ENCODE measurements at places on chromosomes 3 and 15.

- DNase-seq = no peak
Measured at GRCh38 chr3:189808246-189809007, 177.2 kb downstream of the TP63 start.

GRCh38 chr3:51968883-51969678 lies 1.8 kb upstream of the PCBP4 start:
- DNase-seq = no peak

DNA sequence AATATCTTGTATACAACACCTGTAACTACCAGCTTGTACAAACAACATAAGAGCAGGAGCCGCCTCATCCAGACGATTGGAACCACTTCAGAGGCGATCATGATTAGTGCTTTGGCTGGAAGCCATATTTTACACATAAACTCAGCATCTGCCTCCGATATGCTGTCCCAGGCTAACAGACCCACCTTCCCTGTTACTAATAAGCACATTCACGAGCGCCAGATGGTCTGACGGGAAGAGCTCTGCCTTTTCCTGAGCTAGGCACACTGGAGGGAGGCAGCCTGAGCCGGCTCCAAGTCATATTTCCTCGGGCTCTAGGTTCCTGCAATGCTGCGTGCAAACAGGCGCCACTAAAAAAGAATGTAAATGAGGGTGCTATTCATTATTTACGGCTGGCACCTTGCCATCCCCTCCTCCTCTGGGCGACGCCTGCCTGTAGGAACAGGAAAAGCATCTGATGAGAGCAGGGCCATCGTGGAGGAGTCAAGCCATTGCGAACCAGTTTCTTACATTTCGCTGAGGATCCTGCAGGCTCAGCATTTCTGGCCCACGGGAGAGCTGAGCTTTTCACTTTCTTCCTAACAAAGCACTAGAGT lies 98.2 kb downstream of the ANXA2 start:
- no peak for DNase-seq

DNA sequence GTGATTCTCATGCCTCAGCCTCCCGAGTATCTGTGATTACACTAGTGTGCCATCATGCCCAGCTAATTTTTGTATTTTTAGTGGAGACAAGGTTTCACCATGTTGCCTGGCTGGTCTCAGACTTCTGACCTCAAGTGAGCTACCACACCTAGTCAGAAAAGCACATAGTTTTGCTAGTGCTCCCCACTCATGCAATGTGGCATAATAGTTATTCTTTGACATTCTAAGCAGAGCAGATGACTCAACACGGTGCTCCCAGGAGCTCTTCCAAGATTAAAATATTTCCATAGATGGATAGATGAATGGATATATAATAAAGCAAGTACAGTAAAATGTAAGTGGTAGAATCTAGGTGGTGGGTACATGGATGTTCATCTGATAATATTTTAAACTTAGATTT lies 53.1 kb upstream of the GK5 start:
- DNase-seq = no peak

- DNase-seq = no peak
Measured at GRCh38 chr15:59296181-59296617, 76.5 kb downstream of the MYO1E start.

GRCh38 chr15:33168444-33168843 lies 26.1 kb downstream of the FMN1 start:
- no peak for DNase-seq

DNA sequence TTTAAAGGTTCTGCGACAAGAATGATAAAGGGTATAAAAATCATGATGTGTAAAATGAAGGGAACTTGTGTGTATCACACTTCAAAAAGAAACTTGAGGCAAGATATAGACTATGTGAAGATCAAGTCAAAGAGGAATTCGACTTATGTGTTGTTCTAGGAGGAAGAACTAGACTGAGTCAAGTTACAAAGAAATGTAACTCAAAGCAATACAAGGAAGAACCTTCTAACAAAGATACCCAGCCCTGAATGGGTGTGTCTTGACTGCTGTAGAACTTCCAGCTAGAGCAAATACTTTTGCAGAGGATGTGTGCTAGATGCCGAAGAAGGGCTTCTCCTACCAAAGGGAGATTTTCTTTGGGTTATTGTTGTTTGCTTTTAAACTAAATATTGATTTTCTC lies 2.4 kb downstream of the SLC49A4 start:
- no peak for DNase-seq

- no peak for DNase-seq
Measured at GRCh38 chr3:109136523-109136922, at the start of gene C3orf85. Gene C3orf85 (plus strand): TSS chr3:109136719. CDS start chr3:109136848, 129 bp downstream.

- DNase-seq = no peak
Measured at GRCh38 chr3:188417766-188418165, 263.8 kb downstream of the LPP start.

Measured in stimulated activated CD4-positive, alpha-beta T cell treated with anti-CD3 and anti-CD28 coated beads, TNF-alpha, amount 100 ng/mL, for 1 hour (primary cell).